ENCODE measurements at places on chromosomes 12 and 14. TPM values are rescaled to one million over a fixed set of nuclear protein-coding genes. Genes with fewer than 3 reads are reported as not detected.

The CEBPE gene
- total RNA-seq, result 0.13 TPM

The LEMD3 gene
- total RNA-seq, result 33.1 TPM

The SLC24A4 gene
- total RNA-seq, result under 0.01 TPM

The TAS2R9 gene
- 0.32 TPM for total RNA-seq

The KLRC3 gene
- total RNA-seq, result 0.22 TPM

The SLC17A8 gene
- total RNA-seq, result not detected

The TMEM179 gene
- total RNA-seq, result 0.11 TPM

The CCDC196 gene
- not detected for total RNA-seq

The OASL gene
- 1.5 TPM for total RNA-seq

The CLEC1B gene
- total RNA-seq, result not detected

The CLEC1A gene
- total RNA-seq, result under 0.01 TPM

The C1QL4 gene
- total RNA-seq, result not detected

The SAMD15 gene
- total RNA-seq, result 8.5 TPM
